Midbrain (tissue), 1 donor: ENCODE measurements at places on chromosomes 6 and 20.

GRCh38 chr6:61558796-61559195 lies 727.2 kb downstream of the KHDRBS2 start:
- no peak for DNase-seq

GRCh38 chr20:58918621-58919020 lies 62.4 kb upstream of the NELFCD start:
- no peak for DNase-seq

DNA sequence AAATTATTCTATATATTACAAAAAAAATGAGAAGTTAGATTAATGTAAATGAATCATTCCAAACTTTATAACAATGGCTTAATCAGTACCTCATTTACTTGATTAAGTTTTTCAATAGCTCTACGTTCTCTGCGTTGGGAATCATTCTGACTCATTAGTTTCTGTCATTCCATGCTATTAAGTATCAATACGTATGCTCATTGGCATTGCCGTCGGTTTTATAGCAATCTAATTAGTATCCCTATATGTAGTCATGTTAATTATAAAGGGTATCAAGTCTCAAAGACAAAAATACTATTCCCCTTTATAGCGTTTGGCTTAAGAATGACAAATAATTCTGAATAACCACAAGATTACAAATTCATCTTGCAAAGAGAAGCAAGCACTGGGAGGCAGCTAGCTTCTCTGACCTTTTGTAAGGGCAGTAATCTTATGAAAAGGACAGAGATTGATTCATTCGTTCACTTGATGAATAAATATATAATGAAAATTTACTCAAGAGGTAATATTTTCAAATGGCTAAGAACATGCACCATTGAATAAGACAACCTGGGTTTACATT lies 41.8 kb downstream of the OLIG3 start:
- no peak for DNase-seq

GRCh38 chr6:166076625-166077024 lies 91.0 kb downstream of the TBXT start:
- no peak for DNase-seq

DNA sequence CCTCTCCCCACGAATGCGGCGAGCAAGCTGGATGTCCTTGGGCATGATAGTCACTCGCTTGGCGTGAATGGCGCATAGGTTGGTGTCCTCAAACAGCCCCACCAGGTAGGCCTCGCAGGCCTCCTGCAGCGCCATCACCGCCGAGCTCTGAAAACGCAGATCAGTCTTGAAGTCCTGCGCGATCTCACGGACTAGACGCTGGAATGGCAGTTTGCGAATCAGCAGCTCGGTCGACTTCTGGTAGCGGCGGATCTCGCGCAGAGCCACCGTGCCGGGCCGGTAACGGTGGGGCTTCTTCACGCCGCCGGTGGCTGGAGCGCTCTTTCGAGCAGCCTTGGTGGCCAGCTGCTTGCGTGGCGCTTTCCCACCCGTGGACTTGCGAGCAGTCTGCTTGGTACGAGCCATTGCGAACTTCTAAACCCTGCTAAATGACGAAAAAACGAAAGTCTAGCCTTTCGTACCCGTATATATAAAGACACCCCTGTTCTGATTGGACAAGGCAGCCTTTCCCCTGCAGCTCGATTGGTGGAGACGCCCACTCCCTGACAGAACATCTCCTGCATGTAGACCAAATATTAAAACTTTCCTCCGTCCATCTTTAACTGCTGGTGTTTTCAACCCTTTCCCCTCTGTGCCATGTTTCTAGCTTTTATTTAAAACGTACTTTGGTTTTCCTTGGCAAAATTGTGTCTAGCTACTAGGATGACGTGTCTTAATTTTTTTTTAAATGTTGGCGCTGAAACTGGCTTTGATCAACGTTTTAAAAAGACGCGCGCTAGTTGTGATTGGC lies 109.8 kb downstream of the HFE start:
- peak; percentile 59 for DNase-seq

- DNase-seq = no peak
These were observed 18.1 kb downstream of the STXBP5 start for GRCh38 chr6:147222160-147222838.
